ENCODE measurements at places on chromosomes 2 and 18.

DNA sequence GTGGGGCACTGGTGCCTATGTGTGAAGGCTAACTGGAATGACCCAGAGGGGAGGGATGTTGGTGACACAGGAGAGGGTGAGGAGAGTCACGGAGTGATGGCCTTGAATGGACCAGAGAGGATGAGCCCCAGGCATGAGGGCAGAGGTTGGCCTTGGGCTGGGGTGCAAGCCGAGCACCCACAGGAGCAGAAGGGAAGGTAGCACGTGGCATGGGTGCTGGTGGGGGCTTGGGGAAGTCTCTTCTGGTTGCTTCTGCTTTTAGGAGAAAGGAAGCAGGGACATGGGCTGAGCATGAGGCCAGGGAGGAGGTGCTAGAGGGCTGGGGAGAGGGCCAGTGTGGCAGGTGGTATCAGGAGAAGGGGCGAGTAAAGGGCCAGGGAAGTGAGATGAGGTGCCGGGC is 183.8 kb downstream of the DYSF start:
- DNase-seq = no peak

- DNase-seq = no peak
These were observed 100.8 kb upstream of the UGP2 start for GRCh38 chr2:63740943-63741342.

DNA sequence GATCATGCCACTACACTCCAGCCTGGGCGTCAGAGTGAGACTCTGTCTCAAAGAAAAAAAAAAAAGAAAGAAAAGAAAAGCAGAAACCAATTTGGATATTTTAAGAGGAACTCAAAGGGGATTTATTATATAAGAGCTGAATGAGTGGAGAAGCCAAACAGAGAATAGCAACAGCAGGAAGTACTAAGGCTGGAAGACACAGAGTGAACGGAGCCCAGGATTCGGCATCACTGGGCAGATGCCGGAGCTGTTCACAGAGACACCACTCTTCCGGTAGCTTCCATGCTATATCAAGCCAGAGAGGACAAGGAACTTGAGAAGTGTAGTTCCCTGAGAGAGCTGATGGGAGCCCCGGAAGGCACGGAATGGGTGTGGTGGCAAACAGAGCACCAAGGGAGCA is 47.0 kb upstream of the CABLES1 start:
- DNase-seq = no peak

DNA sequence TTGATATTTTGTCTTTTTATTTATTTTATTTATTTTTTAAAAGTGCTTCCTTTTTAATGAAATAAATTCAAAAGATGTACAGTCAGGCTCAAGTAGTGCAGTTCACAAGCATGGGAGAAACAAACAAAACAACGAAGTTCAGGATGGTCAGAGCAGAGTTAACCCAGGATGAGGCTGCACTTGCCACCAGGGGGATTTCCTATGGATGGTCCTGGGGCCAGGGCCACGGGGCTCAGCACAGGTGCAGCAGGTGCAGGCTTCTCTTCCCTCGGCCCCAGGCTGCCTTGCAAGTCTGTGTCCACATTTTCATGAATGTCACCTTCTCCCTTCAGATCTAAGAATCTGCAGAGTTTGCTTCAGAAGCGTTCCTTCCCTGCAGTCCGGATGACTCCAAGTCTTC is 76.5 kb downstream of the CDCA7 start:
- DNase-seq = no peak

- DNase-seq = peak; percentile 55
These were observed at the start of gene CDCA7 for GRCh38 chr2:173354582-173355131. Gene CDCA7 (plus strand): TSS chr2:173354872. CDS start chr2:173354964, 92 bp downstream.

- no peak for DNase-seq
These were observed 43.7 kb upstream of the DARS1 start for GRCh38 chr2:136029149-136029548.

- DNase-seq = no peak
These were observed 52.2 kb upstream of the TSPYL6 start for GRCh38 chr2:54308186-54308585.

DNA sequence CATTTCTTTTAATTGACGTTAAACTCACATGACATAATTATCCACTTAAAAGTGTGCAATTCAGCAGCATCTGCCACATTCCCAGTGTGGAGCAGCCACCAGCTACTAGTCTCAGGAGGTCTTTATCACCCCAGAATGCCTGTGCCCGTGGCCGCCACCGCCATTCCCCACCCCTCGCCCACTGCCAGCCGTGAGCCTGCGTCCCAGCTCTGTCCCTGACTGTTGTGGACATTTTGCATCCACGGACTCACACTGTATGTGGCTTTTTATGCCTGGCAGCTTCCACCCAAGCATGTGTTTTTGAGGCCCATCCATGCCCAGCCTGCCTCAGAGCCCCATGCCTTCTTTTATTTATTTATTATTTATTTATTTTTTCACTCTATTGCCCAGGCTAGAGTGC is 9.2 kb downstream of the BOK start:
- no peak for DNase-seq

GRCh38 chr2:10242451-10242850 is 60.3 kb upstream of the HPCAL1 start:
- no peak for DNase-seq

- DNase-seq = no peak
These were observed 80.0 kb downstream of the COPS8 start for GRCh38 chr2:237165405-237166276.

- no peak for DNase-seq
These were observed 157.3 kb upstream of the MMADHC start for GRCh38 chr2:149744865-149745264.

- peak; percentile 58 for DNase-seq
These were observed 25.7 kb downstream of the NPPC start for GRCh38 chr2:231900486-231900942.

- DNase-seq = no peak
These were observed 277.7 kb upstream of the MAP2 start for GRCh38 chr2:209145941-209146681.

GRCh38 chr2:11939523-11939922 is 193.1 kb downstream of the LPIN1 start:
- DNase-seq = no peak

DNA sequence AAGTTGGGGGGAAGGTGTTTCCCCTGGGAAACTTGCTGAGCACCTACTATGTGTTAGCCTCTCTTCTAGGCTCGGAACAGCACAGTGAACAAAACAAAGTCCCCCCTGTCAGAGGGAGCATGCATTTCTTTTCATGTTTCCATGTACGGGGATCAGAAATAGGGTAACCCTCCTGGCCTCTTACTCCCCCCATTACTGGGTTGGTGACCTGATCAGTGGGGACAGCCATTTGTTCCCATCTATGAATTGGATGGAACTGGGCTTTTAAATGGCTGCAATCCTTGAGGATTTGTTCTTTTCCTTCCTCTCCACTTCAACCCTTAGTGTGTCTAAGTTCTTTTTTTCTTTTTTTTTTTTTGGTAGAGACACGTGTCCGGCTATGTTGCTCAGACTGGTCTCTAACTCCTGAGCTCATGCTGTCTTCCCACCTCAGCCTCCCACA is 13.7 kb downstream of the NCL start:
- DNase-seq = no peak
